Esophagus mucosa (tissue), 1 donor: ENCODE measurements at places on chromosomes 2 and 18. TPM values are rescaled to one million over a fixed set of nuclear protein-coding genes. Genes with fewer than 3 reads are reported as not detected.

Gene MAP3K19
- not detected for total RNA-seq

Gene ANXA4
- 71.8 TPM for total RNA-seq

Gene SPATA3
- total RNA-seq: not detected

Gene GALNT13
- total RNA-seq: 0.04 TPM

Gene RGPD3
- total RNA-seq: 0.04 TPM

Gene ANKRD30B
- not detected for total RNA-seq

Gene LIMS4
- 0.20 TPM for total RNA-seq

Gene TDRD15
- not detected for total RNA-seq
